HepG2 (cell line): ENCODE measurements at places on chromosomes 11 and 22. TPM values are rescaled to one million over a fixed set of nuclear protein-coding genes. Genes with fewer than 3 reads are reported as not detected.
A peak's percentile ranks its signal among the peaks of the same experiment; 100 is the strongest.

DNA sequence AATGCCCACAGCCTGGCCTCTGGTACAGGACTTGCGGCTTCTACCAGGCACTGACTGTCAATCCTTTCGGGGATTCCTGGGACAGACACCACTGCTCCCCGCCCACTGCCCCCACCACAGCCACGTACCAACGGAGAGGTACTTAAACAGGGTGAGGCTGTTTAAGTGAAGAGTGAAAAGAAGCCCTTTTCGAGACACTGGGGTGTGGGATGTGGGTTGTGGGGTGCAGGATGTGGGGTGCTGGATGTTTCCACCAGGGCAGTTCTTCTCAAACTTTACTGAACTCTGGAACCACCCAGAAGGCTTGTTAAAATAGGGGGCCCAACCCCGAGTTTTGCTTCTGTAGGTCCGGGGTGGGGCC is 34.2 kb upstream of the PRR5 start:
- H3K27me3 ChIP-seq: peaks cover 1% of the 10 kb centered on the region; the same call in 1 of the 2 replicates
- H3K4me3 ChIP-seq: peak overlapping the region; percentile 47; the same call in 1 of the 2 replicates
- H3K4me1 ChIP-seq: peaks cover 33% of the 10 kb centered on the region
- no peak overlapping the region for H3K27ac ChIP-seq
- DNase-seq: no peak

DNA sequence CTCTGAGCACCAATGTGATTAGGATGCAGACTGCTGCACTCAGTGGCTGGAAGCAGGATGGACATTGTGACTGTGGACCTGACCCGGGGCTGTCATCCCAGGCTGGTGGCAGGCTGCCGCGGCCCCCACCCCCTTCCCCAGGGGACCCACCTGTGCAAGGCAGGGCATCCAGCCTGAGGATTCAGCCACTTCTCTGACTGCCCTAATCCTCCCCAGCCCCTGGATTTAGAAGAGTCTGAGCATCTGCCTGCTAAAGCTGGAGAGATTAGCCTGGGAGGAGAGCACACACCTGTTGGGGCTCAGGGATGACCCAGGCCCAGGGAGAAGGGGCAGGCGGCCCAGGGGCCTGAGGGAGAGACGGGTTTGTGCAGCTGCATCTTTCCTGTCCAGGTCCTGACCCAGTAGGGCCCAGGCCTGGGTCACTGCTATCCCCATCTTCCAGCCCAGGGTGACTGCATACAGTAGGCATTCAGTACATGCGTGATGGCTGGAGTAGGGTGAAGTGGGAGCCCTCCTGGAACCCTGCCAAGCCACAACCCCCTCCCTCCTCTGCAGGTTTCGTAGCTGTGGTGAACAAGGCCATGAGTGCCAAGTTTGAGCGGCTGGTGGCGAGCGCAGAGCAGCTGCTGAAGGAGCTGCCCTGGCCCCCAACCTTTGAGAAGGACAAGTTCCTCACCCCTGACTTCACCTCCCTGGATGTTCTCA is 12.1 kb downstream of the DPP3 start:
- no peaks in the 10 kb centered on the region for H3K27me3 ChIP-seq
- peaks cover 8% of the 10 kb centered on the region; the same call in 1 of the 2 replicates for H3K4me1 ChIP-seq
- no peak overlapping the region for H3K27ac ChIP-seq
- no peak for DNase-seq

DNA sequence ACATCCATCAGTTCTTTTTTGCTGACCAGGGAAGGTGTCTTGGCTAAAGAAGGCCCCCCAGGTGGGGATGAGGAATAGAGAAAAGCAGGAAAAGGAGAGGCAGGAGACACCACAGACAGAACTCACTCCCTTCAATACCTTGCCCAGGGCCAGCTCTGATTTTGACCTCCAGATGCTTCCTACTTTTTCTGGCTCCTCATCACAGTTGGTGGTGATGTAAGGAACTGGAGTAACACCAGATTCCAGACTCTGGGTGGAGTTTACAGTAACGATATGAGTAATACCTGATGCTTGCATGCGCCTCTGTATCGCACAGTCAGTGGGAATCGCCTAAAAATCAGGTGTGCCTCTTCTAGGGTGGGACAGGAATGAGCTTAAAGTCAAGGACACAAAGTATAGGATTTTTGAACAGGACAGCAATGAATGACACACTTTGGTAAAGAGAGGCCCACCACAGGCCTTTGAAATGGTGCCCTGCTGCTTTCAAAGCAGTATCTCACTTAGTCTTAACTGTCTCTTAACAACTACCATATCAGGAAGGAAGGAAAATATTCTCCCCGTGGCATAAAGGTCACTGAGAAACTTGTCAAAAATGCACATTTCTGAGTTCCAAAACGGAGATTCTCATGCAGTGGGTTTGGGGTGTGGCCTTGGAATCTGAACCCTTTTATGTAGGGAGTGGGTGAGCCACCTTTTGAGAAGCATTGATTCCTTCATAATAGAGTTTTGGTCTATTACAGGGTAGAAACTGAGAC is 140.8 kb downstream of the SNX19 start:
- no peaks in the 10 kb centered on the region for H3K36me3 ChIP-seq
- H3K4me1 ChIP-seq: no peaks in the 10 kb centered on the region
- H3K27ac ChIP-seq: no peak overlapping the region
- H3K4me3 ChIP-seq: no peak overlapping the region

DNA sequence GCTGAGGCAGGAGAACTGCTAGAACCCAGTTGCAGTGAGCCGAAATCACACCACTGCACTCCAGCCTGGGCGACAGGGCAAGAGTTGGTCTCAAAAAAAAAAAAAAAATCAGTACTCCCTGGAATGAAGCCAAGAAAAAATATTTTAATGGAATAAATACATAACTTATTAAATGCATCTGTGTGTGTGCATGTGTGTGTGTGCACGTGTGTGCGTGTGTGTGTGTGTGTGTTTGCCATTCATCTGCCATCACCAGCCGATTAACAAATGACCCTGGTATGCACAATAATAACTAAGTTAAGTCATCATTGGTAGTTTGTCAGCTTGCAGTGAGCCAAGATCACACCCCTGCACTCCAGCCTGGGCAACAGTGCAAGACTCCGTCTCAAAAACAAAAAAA is 35.0 kb upstream of the SCGB1A1 start:
- H3K27ac ChIP-seq: no peak overlapping the region
- no peak for DNase-seq
- peaks cover 1% of the 10 kb centered on the region; the same call in 1 of the 2 replicates for H3K36me3 ChIP-seq
- peaks cover 25% of the 10 kb centered on the region for H3K4me1 ChIP-seq
- no peaks in the 10 kb centered on the region for H3K27me3 ChIP-seq
- no peak overlapping the region for H3K4me3 ChIP-seq

DNA sequence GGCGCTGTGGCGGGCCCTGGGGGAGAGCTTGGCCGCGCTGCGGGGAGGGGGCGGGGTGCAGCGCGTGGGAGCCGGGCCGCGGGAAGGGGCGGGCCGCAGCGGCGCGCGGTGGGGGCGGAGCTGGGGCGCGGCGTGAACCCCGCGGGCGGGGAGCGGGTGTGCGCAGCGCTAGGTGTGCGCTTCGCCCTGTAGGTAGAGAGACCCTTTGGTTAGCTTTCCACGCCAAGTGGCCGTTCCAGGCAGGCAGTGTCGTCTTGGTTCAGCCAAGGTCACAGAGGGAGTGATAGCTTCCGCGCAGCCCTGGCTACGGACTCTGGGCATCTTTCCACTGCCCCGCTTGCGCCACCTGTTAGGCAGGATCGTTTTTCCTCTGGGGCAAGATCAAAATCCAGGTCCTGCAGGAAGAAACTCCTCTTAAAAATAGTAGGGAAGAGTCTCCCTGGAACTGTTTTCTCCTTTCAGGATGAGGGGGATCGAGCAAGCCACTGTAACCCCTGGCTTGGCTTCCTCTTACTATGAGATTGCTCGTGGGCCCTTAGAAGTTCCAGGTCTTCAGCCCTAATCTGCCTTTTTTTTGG is 434 bp downstream of the BANF1 start:
- DNase-seq: peak; percentile 45
- no peaks in the 10 kb centered on the region for H3K27me3 ChIP-seq
- peak overlapping the region; percentile 92 for H3K4me3 ChIP-seq
- H3K4me1 ChIP-seq: peaks cover 41% of the 10 kb centered on the region
- H3K36me3 ChIP-seq: peaks cover 16% of the 10 kb centered on the region

ACER3 gene
- polyA plus RNA-seq: 4.4 and 6.0 TPM in 2 replicates

DNA sequence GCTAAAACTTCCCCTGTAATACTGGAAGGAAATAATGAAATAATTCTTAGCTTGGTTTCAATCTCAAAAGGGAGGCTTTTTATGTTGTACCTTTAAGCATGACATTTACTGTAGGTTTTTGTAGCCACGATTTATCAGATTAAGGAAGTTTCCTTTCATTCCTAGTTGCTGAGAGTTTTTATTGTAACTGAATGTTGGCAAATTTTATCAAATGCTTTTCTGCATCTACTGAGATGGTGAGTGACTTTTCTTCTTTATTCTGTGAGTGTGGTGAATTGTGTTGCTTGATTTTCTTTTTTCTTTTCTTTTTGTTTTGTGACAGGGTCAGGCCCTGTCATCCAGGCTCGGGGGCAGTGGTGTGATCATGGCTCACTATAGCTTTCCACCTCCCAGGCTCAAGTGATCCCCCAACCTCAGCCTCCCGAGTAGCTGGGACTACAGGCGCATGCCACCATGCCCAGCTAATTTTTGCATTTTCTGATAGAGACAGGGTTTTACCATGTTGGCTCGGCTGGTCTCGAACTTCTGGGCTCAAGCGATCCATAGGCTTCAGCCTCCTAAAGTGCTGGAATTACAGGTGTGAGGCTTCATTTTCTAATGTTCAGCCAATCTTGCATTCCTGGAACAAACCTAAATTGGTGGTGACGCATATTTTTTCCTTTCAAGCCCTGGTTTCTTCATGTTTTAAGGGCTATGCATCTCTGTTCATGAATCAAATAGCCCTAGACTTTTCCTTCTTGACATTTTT is 26.2 kb downstream of the SUSD2 start:
- no peak for DNase-seq
- H3K36me3 ChIP-seq: no peaks in the 10 kb centered on the region
- H3K27ac ChIP-seq: peak overlapping the region; percentile 78
- H3K4me1 ChIP-seq: peaks cover 56% of the 10 kb centered on the region

- no peak overlapping the region for H3K4me3 ChIP-seq
- H3K36me3 ChIP-seq: no peaks in the 10 kb centered on the region
- no peak for DNase-seq
- H3K4me1 ChIP-seq: peaks cover 8% of the 10 kb centered on the region; the same call in 1 of the 2 replicates
Measured at GRCh38 chr22:48864748-48865147, 962.9 kb downstream of the BRD1 start.

DNA sequence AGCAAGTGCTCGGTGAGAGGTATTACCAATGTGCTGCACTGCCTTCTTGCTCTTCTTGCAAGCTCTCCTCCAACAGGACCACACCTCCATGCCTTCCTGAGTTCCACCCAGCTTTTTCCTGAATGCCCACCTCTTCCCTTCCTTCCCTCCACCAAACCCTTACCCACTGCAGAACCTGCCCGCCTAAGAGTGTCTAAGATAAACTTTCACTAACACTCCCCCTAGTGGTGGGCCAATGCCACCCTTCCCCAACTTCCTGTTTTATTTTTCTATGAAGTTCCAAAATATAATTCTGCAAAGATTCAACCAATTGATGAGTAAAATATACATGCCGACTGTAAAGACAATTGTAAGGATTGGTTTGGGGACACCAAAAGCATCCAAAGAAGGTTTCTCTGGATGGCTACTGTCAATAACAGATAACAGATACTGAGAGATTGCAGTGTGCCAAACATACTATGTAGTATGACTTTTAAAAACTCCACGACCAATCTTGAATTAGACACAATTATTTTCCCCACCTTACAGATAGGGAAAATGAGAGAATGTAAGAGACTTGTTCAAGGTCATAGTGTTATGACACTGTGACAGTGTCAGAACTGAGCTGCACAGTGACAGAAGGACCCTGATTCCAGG is 38.6 kb upstream of the BMAL1 start:
- H3K27ac ChIP-seq: no peak overlapping the region
- H3K36me3 ChIP-seq: no peaks in the 10 kb centered on the region
- peaks cover 2% of the 10 kb centered on the region; the same call in 1 of the 2 replicates for H3K27me3 ChIP-seq
- no peaks in the 10 kb centered on the region for H3K4me1 ChIP-seq
- H3K4me3 ChIP-seq: no peak overlapping the region

DDTL gene
- 0.07 TPM in 1 of 2 replicates, not detected in the other for polyA plus RNA-seq

MYEOV gene
- 1.6 and 1.8 TPM in 2 replicates for polyA plus RNA-seq

MIOX gene
- 2.9 and 5.0 TPM in 2 replicates for polyA plus RNA-seq

DNA sequence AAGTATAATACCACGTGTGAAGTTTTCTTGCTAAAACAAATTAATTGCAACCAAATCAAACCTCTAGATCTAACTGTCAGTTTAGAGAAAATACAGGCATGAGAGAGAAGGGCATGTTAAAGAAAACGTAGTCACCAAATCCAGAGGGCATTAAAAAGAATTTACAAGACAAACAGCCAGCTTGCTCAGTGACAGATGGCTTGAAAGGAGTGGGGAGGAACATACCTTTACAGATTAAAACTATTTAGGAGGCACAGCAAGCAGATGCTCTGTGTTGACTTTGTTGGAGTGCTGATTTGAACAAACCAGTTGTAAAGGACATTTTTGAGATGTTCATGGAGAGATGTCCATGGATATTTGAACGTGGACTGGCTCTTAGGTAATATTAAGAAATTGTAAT is 96.9 kb downstream of the ATXN10 start:
- peaks cover 3% of the 10 kb centered on the region; the same call in 1 of the 2 replicates for H3K36me3 ChIP-seq
- DNase-seq: no peak
- H3K27ac ChIP-seq: no peak overlapping the region
- H3K4me3 ChIP-seq: no peak overlapping the region
- H3K4me1 ChIP-seq: no peaks in the 10 kb centered on the region
- H3K27me3 ChIP-seq: no peaks in the 10 kb centered on the region

DNA sequence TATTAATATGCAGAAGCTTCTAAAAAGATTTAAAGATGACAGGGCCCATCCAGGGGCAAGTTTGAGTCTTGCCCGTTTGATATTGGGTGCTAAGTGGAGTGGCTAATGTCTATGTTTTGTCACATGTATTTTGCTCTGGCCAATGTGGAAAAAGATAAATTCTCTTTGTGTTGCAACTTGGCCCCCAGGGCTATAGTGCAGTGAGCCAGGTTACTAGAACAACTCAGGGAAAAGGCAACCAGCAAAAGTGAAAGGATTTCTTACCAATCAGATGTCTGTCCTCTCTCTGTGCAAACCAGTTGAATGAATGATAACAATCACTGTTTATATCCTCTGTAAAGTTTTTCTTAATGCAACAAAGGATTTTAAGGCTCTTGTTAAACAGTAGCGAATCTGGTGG is 4.6 kb upstream of the CLNS1A start:
- H3K4me3 ChIP-seq: peak overlapping the region; percentile 27; the same call in 1 of the 2 replicates
- H3K27me3 ChIP-seq: no peaks in the 10 kb centered on the region
- peak; percentile 16 for DNase-seq
- peak overlapping the region; percentile 4 for H3K27ac ChIP-seq
- H3K36me3 ChIP-seq: no peaks in the 10 kb centered on the region
- H3K4me1 ChIP-seq: peaks cover 32% of the 10 kb centered on the region

GRCh38 chr11:23865341-23865975 is 631.4 kb upstream of the LUZP2 start:
- no peaks in the 10 kb centered on the region for H3K4me1 ChIP-seq
- H3K27me3 ChIP-seq: no peaks in the 10 kb centered on the region
- H3K36me3 ChIP-seq: no peaks in the 10 kb centered on the region
- no peak overlapping the region for H3K27ac ChIP-seq
- DNase-seq: no peak

- no peaks in the 10 kb centered on the region for H3K4me1 ChIP-seq
- no peaks in the 10 kb centered on the region for H3K36me3 ChIP-seq
- DNase-seq: no peak
Measured at GRCh38 chr11:85472953-85473352, 154.2 kb downstream of the DLG2 start.

GRCh38 chr11:134385774-134386565 is 26.1 kb downstream of the B3GAT1 start:
- H3K36me3 ChIP-seq: no peaks in the 10 kb centered on the region
- no peaks in the 10 kb centered on the region for H3K4me1 ChIP-seq
- H3K27ac ChIP-seq: no peak overlapping the region
- H3K4me3 ChIP-seq: no peak overlapping the region

TEX54 gene
- not detected in 2 replicates for polyA plus RNA-seq

GRCh38 chr11:82003671-82004515 is 729.8 kb downstream of the FAM181B start:
- H3K27me3 ChIP-seq: no peaks in the 10 kb centered on the region
- H3K27ac ChIP-seq: no peak overlapping the region
- no peaks in the 10 kb centered on the region for H3K4me1 ChIP-seq
- H3K4me3 ChIP-seq: no peak overlapping the region
- DNase-seq: no peak
- H3K36me3 ChIP-seq: no peaks in the 10 kb centered on the region

CCDC15 gene
- polyA plus RNA-seq: 1.2 and 2.2 TPM in 2 replicates
